ENCODE measurements at places on chromosomes 1 and 21.

- no peak for DNase-seq
Observed at GRCh38 chr1:57118948-57119603, 153.3 kb upstream of the C8B start.

DNA sequence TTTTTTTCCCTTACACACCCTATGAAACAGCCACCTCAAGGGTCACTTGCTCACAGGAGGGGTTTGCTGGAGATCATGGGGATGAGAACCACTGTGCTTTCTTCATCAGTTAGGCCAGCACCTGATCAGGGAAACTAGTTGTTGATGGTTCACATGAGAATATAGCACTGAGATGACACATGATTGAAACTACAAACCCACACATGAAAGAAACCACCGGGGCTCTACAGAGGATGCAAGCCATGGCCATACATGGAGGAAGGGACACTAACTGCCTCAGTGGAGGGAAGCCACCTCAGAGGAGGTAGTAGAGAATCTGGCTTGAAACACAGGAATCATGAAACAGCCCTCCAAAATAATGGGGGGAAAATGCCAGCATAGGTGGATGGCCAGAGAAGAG, 63.2 kb downstream of the PRKAB2 start:
- DNase-seq = no peak

GRCh38 chr1:44152692-44153091, 11.3 kb upstream of the KLF18 start:
- no peak for DNase-seq

DNA sequence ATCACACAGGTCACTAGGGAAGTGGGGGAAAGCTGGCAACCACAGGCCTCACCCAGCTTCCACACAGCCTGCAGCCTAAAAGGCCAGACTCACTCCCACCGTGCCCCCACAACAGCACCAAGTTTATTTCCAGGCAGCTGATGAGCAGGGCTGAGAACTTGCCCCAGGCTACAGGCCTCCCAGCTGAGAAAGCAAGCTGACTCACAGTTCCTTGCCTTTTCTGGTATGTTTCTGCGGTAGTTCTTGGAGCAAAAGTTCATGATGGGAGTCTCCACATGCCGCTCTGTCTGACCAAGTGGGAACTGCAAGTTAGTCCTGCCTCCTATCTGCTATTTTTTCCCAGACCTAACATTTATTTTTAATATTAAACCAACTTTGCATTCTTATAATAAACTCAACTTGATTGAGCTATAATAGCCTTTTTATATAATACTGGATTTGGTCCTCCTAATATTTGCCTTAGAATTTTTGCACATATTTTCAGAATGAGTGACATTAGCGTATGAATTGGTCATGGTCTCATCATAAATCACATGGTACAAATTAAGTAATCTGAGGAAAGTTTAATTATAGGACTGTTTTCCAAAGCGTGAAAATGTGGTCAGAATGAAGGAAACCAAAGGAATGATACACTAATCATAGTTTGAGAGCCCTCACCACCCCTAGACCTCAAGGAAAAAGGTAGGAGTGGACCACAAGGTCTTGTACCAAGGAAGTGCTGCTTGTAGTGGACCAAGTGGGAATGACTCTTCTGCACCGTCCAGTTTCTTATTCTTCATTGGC, 30.7 kb downstream of the RPAP2 start:
- DNase-seq = no peak

DNA sequence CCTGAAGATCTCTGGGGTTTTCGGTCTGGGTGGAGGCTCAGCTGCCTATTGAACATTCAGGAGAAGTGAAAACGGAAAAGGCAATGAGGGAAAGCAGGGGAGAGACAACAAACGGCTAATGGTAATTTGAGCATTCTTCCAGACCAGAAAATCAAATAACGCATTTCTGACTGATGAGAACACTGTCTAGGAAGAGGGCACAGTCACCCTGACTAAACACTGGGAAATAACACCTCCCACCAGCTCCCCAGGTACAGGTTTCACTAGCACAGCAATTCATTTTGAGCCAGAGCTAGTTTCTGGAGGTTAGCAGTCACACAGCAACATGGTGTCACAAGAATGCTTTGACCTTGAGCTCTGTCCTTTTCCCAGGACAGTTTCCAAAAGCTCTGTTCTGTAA, 21.1 kb downstream of the NCF2 start:
- no peak for DNase-seq
